ENCODE measurements at places on chromosomes 1 and 21.

DNA sequence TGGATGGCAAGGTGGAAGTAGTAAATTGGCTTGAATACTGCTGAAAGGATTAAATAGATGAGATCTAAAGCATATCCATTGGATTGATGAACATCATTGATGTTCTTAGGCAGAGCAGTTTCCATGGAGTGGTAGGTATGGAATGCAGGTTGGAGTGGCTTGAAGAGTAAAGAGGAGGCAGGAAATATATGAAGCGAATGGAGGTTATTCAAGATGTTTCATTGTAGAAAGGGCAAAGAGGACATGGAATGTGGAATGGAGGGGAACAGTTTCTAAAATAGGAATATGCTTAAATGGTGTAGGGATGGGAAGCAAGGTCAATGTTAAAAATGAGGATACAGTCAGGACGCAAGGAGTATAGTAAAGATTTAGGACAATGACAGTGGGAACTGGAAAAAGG, 6.1 kb downstream of the OSBPL9 start:
- no peak for DNase-seq

- DNase-seq = no peak
Measured at GRCh38 chr1:112614460-112615065, 4.4 kb downstream of the ST7L start.

DNA sequence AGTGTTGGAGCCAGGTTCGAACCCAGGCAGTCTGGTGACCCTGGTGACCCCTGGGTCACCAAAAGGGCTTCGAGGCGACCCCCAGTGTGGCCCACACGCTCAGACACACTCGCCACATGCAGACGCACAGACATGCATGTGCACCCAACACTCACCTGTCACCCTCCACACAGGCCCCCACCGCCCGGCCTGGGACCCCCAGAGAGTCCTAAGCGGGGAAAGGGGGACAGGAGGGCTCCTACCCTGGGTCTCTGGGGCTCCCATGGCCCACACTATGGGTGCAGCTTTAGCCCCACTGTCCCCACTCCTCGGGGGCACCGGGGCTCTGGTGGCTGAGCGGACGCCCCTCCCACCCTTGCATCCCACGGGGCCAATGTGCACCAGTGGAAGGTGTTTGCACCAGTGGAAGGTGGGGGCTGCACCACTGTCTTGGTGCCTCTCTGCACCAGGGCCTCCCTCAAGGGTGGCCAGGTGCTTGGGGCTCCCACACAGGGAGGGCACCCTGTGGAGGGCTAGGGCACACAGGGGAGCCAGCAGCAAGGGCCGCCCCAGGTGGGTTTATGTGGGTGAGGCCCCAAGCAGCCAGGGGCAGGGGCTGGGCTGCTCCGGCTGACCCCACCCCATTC, 9.9 kb downstream of the CHD5 start:
- DNase-seq = no peak

- no peak for DNase-seq
Measured at GRCh38 chr1:21280482-21280881, 9.8 kb downstream of the ECE1 start.

DNA sequence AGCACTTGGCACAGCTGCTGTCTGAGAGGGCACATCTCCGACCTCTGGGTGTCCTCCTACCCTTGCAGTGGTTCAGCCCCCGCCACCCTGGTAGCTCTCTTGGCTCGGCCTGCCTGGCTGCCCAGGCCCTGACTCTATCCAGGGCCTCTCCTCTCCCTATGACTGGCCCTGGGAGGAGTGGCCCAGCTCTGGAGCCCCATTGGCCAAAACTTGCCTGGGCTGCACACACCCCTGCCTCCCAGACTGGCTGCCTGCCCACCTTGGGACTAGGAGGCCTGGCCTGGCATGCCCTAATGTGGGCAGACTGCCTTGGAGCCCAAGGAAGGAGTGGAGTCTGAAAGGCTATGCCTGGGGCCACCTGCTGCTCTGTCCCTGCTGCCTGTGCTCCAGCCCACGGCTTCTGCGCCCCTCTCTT, 33.6 kb downstream of the ACOT11 start:
- DNase-seq = peak; percentile 85

DNA sequence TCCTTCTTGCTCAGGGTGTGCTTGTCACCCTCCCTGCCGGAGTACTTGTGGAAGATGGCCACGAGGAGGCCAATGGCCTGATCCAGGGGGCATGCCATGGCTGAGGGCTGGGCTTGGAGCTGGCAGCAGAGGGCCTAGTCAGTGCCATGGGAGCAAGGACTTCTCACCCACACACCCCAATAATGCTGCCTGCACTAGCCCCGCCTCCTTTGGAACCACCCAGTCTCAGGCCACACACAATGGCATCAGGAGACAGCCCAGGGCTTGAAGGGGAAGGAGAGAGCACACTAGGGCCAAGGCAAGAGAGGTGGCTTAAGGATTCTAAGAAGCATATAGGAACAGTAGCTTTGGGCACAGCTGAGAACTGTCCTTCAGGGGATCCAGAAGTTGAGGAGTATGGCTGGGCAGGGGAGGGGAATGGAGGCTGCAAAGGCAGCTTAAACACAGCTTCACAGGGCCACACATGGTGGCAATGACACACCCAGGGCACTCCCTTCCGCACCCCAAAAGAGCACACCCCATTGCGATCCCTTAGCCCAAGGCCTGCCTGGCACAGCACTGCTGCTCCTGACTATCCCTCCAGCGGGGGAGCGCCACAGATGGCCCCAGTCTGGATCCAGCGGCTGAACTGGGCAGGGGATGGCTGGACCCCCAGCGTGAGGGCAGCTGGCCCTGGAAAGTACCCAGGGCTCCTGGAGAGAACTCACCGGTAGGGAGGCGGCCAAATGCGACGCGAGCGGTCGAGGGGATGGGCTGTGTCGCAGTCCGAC, at the start of gene S100A6:
Gene S100A6, minus strand, starts transcription at position 750 of the 770 bp plus-strand sequence. Its CDS starts 652 bp downstream, at position 98.
- no peak for DNase-seq

DNA sequence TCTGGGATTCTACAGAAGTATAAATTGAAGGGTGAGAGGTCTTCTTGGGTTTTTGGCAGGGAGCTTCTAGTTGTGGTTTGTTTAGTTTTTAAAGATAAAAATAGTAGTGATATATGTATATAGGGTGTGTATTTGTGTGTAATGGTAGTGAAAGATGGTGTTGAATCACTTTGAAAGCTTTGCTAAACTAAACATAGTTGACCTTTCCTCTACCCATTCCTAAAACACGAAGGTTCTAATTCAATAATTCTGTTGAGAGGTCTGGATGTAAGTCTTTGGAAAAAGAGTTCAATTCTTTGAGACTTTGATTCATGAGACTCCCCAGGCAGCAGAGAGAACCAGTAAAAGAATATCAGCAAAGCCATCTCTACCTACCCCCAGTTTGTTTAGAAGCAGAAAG, 247.9 kb upstream of the DUSP10 start:
- no peak for DNase-seq

DNA sequence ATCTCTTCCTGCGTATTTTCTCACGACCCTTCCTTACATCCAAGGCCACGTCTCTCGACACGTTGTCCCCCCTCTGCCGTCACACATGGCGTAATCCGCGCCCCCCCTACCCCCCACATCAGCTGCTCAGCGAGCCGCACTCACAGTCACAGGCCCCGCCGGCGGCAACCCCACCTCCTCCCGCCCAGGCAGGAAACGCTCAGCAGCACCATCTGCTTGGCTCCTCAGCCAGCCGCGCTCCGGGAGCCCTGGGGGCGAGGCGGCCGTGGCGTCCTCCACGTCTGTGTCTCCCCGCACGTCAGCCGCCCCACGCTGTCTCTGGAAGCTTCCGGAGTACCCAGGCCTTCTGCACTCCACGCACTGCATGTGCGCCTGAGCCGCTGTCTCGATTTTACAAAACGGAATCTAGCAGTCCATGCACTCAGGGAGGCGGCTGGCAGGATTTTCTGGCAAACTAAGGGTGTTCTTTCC, 64.6 kb downstream of the SIK1 start:
- DNase-seq = no peak

DNA sequence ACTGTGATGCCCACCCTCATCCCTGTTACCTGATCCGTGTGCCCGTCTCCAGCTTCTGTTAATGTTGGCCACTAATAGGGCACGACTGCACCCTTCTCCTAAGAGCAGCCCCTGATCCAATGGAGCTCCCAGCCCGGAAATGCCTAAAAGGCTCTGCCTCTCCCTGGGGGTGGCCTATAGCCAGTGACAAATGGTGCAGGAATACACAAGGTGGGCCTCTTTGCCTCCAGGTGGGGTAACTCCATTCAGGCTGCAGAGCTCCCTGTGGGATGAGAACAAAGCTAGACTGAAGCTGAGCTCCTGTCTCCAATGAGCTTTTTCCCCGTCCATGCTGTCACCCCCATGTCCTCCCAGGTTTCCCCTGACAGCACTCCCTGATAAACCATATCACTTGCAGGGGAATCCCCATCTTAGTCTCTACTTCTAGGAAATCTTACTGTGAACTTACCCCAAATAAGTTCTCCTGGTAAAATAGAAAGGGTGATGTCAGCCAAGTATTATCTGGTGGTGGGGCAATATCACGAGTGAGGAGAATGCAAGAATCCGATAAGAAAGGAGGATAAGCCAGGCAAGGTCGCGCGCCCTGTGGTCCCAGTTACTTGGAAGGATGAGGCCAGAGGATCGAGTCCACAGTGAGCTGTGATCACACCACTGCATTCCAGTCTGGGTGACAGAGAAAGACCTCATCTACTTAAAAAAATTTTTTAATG, 18.6 kb downstream of the S100A7A start:
- DNase-seq = no peak

GRCh38 chr21:36902793-36903192, 63.7 kb downstream of the HLCS start:
- peak; percentile 12 for DNase-seq

DNA sequence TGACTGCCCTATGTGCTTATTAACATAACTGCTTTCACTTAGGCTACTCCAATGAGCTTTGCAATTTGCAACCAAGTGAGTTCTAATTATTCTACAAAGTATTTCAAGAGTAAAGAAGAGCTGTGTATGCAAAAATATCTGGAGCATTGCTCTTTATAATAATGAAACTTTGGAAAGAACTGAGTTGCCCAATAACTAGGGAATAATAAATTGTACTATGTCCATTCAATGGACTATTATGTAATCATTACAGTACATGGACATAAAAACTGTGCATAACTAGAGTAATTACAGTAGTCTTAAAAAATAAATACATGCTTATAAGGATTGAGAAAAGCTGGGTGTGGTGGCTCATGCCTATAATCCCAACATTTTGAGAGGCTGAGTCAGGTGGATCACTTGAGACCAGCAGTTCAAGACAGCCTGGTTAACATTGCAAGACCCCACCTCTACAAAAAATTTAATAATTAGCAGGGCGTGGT, 70.3 kb upstream of the JAK1 start:
- no peak for DNase-seq

DNA sequence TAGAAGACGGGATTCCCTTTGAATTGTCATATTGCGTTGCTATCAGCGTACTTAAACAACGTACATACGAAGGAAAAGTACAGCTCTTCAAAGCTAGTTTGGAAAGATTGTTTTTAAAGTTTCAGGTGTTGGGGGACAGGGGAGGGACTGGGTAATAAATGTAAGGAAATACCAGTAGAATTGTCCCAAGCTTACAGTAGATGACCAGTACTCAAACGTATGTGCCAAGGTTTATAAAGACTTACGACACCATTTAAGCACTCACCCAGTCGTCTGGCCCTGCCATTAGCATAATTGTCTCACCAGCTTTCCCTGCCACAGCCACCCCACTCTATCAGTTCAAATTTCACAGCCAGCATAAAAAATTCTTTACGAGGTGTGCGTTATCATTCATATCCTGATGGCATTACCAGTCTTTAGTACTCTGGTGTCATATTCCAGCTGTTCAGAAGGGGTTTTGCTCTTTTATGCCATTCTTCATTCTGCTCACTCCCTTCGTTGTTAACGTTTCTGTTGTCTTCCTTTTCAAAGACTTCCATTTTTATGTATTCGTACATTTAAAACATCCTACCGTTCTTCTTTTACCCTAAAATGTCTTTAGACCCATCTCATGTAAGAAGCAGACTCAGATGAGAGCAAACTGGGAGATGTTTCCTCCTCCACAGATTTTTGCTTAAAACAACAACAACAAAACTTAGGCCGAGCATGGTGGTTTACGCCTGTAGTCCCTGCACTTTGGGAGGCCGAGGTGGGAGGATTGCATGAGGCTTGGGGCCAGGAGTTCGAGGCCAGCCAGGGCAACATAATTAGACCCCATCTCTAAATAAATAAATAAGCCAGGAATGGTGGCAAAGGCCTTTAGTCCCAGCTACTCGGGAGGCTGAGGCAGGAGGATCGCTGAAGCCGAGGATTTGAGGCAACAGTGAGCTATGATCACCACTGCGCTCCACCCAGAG, 1.0 kb upstream of the HP1BP3 start:
- no peak for DNase-seq

DNA sequence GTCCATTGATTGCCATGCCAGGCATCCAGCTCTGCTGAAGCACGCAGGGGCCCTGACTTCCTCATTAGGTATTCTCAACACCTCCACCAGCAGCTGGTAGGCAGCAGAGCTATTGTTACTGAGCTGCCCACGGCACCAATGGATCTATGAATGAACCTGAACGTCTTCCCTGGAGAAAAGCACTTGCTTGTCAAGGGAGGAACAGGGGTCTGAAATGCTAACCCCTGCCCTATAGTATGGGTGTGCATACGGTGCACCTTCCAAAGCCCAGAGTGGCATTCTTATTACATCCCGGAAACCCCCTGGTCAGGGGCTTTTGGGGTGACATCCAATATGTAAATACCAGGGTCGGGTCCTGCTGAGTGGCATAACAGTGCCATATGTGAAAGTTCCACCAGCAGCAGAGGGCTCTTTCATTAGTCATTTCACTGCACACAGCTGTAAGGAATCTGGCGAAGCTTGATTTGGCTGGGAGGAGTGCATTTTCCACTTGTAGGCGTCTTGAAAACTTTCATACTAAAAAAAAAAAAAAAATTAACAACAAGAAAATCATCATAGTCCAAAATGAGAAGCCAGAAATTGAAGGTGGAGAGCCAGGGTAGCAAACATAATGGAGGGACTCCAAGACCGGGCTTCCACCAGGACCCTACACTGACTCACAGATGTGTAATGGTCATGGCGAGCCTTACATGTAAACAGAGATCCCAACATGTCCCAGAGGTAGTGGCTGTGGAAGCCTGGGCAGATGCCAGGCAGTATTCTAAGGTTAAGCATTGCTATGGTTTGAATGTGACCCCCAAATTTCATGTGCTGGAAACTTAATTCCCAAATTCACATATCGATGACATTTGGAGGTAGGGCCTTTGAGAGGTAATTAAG, 58.8 kb upstream of the PRDX6 start:
- no peak for DNase-seq

DNA sequence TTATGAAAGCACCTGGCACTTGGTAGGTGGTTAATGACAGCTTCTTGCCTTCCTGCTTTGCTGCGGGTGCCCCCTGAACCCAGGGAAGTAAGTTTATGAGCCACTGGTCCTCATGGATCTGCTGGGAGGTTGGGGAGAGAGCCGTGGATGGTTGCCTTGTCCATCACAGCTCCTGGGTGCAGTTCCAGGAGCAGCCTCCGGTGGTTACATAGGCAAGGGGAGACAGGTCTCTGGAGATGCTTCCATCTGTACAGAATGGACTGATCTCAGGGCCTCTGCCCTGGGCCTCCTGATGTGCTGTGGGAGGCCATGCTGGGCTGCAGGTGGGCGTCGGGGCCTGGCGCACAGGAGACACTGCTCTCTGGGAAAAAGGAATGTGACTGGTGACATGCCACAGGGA, 31.6 kb upstream of the ARHGEF10L start:
- no peak for DNase-seq

- no peak for DNase-seq
Measured at GRCh38 chr1:36876990-36877389, 157.3 kb downstream of the GRIK3 start.

GRCh38 chr1:214492401-214493075, 58.9 kb downstream of the PTPN14 start:
- no peak for DNase-seq

GRCh38 chr21:32958288-32959002, 67.3 kb upstream of the OLIG2 start:
- DNase-seq = peak; percentile 49

All from T47D (cell line).